ENCODE measurements at places on chromosomes 5 and 9.

- no peak for DNase-seq
Measured at GRCh38 chr5:159921721-159922120, 5.4 kb downstream of the ADRA1B start.

- no peak for DNase-seq
Measured at GRCh38 chr9:35134920-35135319, 19.3 kb upstream of the ATOSB start.

DNA sequence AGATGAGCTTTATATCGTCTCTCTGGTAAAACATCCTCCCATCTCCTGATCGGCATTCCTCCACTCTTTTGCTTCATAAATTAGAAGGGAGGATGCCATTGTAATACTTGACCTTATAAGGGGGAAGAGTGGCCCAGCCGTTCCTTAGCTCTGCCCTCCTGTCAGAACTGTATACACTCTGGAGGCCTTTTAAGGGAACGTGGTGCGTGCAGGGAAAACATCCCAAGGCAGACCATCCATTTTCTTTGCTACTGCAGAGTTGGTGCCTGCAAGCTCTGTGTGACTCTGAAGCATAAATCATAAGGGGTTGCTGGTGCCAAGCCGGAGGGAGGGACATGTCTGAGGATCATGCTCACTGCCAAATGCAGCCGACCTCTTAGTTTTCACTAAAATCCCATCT lies 90.4 kb downstream of the PGM5 start:
- DNase-seq: no peak

- no peak for DNase-seq
Measured at GRCh38 chr5:6656680-6657079, 23.4 kb downstream of the SRD5A1 start.

DNA sequence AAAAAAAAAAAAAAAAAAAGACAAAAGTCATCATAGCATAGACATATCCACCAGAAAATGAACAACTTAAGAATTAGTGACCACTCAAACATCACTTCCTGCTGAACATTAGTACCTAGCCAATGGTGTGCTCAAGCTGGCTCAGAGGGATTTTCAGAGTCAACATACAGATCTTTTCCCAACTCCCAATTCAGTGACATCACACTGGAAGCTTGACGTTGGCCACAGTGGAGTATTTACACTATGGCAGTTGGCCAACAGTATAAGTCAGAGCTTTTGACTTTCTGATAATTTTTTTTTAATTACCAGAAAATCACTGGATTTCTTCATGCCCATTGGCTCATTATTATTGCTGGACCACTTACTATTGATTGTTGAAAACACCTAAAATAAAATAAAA lies 383.5 kb downstream of the ARHGEF28 start:
- no peak for DNase-seq

- DNase-seq: no peak
Measured at GRCh38 chr5:11385901-11386293, 518.3 kb downstream of the CTNND2 start.

DNA sequence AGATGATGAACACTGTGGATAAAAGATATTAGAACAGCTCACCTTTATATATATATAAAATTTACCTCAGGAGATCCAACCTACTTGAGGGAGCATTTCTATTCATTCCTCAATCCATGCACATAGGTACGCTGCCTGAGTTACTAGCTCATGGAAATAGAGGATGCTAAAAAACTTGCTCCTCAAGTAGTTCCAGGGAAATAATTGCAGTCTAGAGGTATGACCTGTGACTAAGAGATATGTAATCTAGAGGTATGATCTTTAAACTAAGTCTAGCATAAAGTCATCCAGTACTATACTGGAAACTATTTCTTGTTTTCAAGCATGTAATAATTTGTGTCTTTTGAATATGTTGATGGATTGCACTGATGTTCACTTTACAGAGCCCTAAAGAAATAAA lies 471.2 kb downstream of the TAF11L14 start:
- no peak for DNase-seq

DNA sequence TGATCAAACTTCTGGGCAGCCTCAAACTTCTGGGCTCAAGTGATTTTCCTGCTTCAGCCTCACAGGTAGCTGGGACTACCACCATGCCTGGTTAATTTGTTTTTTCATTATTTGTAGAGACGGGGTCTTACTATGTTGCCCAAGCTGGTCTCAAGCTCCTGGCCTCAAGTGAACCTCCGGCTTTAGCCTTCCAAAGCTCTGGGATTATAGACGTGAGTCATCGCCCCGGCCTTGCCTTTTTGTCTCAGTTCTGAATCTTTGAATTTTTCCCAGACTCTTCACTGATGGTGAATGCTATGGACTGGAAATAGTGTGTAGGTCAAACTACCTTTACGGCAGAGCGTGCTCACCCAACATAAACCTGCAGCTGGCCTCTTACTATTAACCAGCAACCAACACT lies 32.3 kb upstream of the EGFLAM start:
- DNase-seq: no peak

DNA sequence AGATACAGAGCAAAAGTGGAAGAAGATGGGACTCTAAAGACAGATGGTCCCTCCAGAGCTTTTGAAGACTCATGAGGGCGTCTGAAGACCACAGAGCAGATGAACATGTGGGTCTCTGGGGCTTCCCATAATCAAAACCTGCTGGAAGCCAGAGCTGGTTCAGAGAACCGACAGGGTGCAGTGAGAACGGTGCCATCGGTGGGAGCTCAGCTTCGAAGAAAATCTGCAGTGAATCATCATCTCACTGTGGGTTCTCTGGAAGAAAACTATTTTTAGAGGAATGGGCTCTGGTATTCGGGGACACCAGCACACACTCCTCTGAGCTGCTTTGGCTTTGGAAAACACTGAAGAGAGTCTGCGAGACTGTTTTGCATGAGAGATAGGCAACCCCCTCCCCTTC lies 222.4 kb upstream of the PANK3 start:
- no peak for DNase-seq

- DNase-seq: no peak
Measured at GRCh38 chr5:10115669-10116068, 134.0 kb downstream of the ATPSCKMT start.

- DNase-seq: no peak
Measured at GRCh38 chr9:107190936-107191290, 92.2 kb upstream of the RAD23B start.

- DNase-seq: no peak
Measured at GRCh38 chr5:38078161-38078560, 180.2 kb upstream of the EGFLAM start.

GRCh38 chr5:1668141-1668721 lies 131.4 kb downstream of the MRPL36 start:
- no peak for DNase-seq

DNA sequence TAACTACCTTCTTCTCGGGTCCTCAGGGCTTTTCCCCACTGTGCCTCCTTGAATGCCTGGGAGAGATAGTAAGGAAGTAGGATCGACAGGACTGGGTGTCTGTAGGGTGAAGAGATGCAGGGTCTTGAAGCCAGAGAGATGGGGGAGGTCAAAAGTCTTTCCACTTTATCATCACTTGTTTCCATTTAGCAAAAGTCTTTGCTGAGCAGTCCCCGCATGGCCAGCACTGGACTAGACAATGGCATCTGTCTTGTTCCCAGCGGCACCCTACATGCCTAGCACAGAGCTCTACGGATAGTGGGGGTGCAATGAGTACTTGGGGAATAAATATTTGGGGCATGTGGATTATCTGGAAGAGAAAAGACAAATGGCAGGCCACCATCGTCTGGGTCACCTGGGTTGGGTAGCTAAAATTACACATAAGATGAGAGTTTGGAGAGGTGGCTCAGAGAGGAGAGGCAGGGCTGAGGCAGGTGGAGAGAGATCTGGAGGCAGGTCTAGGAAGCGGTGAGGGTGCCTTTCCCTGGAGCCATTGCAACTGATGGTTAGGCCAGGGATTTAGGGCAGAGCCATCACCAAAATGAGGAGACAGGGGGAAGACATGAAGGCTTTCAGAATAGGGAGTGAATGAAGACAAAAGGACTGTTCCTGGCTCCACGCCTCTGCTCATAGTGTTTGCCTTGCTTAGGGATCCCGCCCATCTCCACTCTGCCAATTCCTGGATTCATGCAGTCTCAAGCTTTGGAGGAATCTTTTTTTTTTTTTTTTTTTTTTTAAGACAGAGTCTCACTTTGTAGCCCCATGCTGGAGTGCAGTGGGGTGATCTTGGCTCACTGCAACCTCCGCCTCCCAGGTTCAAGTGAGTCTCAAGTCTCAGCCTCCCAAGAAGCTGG lies 250.8 kb upstream of the KLF4 start:
- DNase-seq: no peak

DNA sequence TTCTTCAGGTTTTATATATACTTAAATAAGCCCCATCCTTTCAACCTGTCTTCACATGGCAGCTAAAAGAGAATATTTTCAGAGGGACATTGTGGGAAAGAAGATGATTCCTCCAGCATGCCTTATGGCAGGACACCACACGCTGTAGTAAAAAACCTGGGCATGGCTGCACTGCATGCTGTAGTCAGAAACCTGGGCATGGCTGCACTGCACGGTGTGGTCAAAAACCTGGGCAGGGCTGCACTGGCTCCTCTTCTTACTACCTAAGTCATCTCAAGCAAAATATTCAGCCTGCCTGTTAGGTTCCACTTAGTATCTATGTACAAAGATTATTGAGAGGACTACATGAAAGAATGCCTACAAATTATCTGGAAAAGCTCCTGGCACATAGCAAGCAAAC lies 153.6 kb downstream of the BRINP1 start:
- no peak for DNase-seq

GRCh38 chr9:121372239-121373010 lies 2.4 kb upstream of the STOM start:
- DNase-seq: no peak

DNA sequence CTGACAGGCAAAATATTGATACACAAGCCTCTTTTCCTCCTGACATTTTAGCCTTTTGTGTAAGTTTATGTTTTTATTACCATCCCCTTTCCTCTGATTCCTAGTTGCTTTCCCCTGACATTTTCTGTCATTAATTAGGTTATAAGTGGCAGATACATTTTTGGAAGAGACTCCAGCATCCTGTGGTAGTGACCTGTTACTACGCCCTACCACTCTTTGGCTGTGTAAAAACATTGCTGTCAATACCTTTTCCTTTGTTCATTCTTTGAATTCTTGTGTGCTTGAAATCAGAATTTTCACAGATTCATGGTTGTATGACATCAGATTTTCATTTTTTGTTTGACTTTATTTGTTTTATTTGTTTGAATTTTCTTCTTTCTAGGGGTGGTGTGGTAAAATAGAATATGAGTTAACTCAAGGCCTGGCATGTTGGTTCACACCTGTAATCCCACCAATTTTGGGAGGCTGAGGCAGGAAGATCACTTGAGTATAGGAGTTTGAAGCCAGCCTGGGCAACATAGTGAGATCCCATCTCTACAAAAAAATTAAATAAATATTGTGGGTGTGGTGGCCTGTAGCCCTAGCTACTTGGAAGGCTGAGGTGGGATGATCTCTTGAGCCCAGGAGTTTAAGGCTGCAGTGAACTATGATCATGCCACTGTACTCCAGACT lies 43.4 kb downstream of the UBE2R2 start:
- no peak for DNase-seq

GRCh38 chr5:113789769-113790168 lies 276.3 kb downstream of the YTHDC2 start:
- no peak for DNase-seq

DNA sequence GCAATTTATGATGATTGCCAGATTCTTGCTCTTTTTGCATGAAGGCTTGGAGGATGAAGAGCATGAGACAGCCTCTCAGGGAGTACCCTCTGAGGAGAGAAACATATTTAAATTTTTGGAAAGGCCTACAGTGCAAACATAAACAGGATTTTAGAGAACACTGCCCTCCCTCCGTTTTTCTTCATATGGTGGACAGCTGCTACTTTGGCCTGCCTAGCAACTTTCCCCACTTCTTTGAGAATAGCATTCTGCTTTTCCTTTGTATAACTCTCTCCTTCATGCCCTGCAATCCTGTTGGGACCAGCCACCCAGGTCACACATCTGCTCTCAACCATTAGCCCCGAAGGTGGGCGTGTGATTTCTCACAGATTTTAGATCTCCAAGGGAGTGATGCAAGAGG lies 20.5 kb upstream of the TXN start:
- no peak for DNase-seq

GRCh38 chr9:111413996-111414395 lies 70.2 kb downstream of the ECPAS start:
- DNase-seq: no peak

DNA sequence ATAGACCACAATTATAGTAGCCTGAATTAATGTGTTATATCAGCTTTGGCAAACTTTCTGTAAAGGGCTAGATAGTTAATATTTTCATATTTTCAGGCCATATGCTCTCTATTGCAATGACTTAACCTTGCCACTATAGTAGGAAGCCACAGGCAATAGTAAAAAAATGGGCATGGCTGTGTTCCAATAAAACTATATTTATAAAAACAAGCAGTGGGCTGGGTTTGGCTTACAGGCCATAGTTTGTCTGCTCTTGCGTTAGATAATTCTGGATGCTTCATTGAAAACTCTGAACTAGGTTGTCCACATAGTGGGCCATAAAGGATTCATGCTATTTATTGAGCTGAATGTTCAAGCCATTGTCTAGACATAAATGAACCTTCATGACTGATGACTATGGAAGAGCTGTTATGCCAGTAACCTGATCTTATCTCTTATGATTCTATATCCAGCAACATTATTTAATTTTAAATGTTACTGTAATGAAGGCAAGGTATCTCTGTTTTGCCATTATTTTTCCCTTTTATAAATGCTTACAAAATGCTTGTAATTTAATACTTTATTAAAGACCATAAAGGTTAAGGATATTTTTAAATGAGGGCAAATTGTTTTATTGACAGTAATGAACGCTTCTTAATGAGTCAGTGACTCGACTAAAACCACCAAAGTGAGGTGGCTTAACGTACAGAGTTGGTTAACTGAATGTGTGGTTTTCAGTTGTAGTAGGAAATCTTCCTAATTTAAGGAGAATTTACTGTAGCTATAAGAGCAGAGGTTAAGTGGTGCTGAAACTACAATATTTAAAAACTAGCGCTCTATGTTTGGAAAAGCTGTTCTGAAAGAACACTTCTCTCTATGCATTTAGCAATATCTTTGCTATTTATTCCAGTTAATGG lies 560.6 kb downstream of the PRR16 start:
- DNase-seq: no peak

DNA sequence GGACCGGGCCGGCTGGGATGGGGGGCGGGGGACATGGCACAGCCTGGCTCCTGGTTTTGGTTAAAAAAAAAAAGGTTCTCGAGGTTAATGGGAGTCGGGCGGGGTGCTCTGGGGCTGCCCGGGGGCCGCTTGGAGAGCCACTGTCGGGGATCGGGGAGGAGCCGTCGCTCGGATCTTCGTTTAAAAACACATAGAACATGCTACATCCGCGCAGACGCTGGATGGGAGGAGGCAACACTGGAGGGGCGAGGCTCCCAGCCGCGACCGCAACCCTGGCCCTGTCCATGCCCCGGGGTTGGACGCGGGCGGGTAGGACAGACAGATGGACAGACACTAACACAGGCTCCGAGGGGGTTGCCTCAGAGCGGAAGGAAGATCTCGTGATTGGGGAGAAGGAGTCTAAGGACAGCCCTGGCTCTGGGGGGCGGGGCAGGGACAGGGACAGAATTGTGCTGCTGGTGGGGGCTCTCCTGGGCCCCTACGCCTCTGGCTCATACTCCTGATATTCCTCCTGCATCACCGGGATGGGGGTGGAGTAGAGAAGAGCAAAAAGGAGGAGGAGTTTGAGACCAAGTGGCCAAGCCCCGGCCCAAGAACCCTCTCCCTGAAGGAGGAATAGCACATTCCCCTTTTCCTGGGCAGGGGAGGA lies 9.9 kb downstream of the SNCB start:
- DNase-seq: no peak

GRCh38 chr5:142275496-142275895 lies 49.3 kb downstream of the SPRY4 start:
- no peak for DNase-seq

- DNase-seq: no peak
Measured at GRCh38 chr5:3600106-3601060, 4.8 kb downstream of the IRX1 start.
